ENCODE measurements at places on chromosomes 6 and 20.

GRCh38 chr20:9114709-9115108 lies 45.8 kb downstream of the PLCB4 start:
- DNase-seq: peak; percentile 9

DNA sequence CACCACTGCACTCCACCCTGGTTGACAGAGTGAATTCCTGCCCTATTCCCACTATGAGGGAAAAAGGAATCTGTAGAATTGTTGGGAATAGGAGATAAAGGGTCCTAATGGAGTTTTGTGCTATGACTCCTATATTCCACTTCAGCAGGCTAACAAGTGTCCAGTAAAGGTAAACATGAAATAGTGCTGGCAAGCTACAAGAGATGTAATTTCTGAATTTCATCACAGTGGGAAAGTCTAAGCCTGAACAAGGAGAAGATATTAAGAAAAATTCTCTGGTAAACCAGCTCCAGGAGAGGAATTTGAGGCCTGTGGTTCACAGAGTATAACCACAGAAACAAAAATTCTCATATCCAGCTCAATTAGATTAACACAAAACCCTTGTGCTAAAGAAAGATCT lies 10.3 kb upstream of the C6orf58 start:
- peak; percentile 26 for DNase-seq

GRCh38 chr6:44593539-44593944 lies 206.0 kb downstream of the CDC5L start:
- peak; percentile 87 for DNase-seq

- no peak for DNase-seq
These were observed 967 bp downstream of the KIAA0408 start for GRCh38 chr6:127458222-127458621.

- peak; percentile 73 for DNase-seq
These were observed 15.0 kb upstream of the IFNGR1 start for GRCh38 chr6:137233911-137234863.

GRCh38 chr6:148359228-148359627 lies 16.6 kb downstream of the SASH1 start:
- no peak for DNase-seq

GRCh38 chr6:37171201-37171969 lies 1.4 kb downstream of the PIM1 start:
- peak; percentile 29 for DNase-seq

DNA sequence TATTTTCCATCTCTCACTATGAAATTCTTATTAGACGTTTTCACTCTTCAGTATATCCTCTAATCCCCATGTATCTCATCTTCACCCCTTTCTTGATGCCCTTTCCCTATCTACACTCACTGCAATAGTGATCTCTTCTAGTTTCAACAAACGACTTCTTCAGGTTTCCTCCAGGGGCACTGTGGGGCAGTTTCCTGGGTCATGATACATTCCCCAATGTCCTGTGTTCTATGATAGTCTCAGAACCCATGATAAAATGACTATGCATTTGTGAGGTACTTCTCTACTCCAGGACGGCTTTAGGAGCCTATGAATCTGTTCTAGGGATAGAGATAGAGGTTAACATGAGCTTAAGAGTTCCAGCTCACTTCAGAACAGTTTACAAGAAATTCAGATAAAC lies 183.3 kb downstream of the FOXC1 start:
- DNase-seq: no peak

GRCh38 chr6:132814716-132815570 lies 574 bp downstream of the RPS12 start:
- DNase-seq: no peak

GRCh38 chr6:75204959-75205775 lies 686 bp downstream of the COL12A1 start:
- DNase-seq: peak; percentile 85
